ENCODE measurements at places on chromosomes 16 and 17.

- no peak for DNase-seq
These were observed 115.1 kb downstream of the MRTFB start for GRCh38 chr16:14186007-14186794.

DNA sequence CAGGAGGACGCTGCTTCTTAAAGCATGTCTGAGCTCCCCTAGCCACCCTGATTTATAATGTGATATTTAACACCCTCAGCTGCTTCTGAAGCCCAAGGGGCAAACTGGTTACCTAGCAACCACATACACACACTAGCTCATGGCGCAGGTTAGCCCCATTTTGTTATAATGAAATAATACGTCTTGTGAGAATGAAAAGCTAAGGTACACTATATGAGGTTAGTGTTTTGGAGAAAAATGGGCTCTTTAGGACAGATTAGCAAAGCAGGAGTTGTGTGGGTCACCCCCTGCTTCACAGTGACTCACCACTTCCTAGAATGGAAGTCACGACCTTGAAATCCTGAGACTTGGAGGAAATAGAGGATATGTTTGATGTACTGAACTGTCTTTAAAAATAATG, 404.8 kb upstream of the HSBP1 start:
- no peak for DNase-seq

- no peak for DNase-seq
These were observed 353.4 kb downstream of the NPIPA8 start for GRCh38 chr16:17983114-17983513.

DNA sequence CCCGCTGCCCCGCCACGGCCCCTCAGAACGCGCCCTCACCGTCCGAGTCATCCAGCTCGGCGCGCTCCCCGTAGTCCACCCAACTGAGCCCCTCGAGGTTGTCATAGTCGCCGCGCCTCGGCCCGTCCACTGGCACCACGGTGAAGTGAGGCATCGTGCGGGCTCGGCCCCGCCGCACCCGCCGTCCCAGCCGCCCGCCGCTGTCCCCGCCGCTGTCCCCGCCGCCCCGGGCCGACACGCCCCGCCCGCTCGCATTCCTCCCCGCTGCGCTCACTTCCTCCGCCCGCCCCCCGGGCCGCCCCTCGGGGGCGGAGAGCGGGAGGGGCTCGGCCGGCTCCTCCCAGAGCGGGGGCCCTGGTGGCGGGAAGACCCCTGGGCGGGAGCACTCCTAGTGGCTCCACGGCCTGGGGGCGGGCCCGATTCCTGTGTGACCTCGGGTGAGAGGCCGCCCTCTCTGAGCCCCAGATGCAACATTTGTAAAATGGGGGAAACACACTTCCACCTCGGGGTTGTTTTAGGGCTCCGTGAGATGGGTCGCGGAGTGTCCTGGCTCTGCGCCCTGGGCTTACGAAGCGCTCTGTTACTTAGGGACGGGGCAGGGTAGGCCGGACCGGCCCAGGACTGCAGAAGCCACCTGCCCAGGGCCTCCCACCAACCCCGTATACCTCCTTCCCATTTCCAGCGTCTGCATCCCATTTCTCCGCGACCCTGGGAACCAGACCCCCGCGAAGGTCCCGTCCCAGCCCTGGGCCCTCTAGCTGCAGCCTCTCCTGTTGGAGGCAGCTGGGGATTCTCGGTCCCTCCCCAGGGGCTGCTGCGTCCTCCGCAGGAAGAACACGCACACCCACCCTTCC, at the start of gene SLC12A4:
SLC12A4 (minus strand) TSS at position 238 of the 854 bp plus-strand sequence; CDS start at position 154, 84 bp downstream.
- peak; percentile 90 for DNase-seq

- DNase-seq: peak; percentile 41
These were observed 834 bp downstream of the DCXR start for GRCh38 chr17:82036634-82037091.

DNA sequence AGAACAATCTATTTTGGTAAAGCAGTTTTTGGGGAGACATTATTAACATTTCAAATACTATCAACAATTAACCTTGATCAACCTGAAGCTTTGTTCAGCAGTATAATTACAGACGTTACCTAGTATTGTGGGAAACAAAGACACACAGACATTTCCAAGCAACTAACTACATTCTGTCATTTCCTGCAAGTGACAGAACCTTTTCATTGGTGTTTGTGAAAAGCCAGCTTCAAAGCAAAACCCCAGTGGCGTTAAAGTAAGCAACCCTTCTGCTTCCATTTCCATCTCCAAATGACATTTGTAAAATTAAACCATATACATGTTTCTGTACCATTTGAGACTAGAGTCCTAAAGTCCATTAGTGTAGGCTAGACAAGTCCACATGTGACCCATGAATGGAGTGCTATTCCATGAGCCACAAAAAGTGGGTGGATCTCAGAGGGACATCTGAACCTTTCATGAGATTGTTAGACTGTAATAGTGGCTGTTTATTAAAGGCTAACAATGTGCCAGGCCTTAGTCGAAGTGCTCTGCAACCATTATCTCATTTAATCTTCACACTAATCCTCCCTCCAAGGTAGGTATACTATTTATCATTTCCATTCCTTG, 101.2 kb downstream of the SSH2 start:
- no peak for DNase-seq

DNA sequence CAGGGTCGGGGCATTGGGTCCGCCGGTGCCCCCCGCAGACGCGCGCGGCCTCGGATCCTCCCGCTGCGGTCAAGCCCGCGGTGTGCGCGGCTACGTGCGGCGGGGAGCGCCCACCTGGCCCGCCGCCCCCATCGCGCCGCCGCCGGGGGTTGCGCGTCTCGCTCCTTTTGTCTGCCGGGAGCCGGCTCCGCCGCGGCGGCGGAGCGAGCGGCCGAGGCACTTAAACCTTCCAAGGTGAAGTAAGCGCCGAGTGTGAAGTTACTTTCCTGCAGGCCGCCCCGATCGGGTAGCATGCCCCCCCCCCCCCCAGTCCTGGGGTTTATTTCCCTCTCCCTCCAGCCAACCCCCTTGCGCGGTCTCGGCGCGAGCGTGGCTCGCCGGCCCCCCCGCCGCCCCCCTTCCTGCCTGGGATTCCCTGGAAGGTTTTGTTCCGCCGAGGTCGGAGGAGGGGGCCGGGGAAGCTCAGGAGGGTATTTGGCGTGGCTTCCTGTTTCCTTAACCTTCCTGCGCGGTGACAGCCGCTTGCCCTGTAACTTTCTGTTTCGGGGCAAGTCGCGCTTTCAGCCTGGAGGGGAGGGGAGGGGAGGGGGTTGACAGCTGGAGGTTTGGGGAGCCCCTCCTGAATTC, 56.6 kb upstream of the GSE1 start:
- DNase-seq: peak; percentile 54

- peak; percentile 53 for DNase-seq
These were observed 345 bp downstream of the EMC8 start for GRCh38 chr16:85798901-85799496.
